ENCODE measurements at places on chromosomes 1 and 21. TPM values are rescaled to one million over a fixed set of nuclear protein-coding genes. Genes with fewer than 3 reads are reported as not detected.

DNA sequence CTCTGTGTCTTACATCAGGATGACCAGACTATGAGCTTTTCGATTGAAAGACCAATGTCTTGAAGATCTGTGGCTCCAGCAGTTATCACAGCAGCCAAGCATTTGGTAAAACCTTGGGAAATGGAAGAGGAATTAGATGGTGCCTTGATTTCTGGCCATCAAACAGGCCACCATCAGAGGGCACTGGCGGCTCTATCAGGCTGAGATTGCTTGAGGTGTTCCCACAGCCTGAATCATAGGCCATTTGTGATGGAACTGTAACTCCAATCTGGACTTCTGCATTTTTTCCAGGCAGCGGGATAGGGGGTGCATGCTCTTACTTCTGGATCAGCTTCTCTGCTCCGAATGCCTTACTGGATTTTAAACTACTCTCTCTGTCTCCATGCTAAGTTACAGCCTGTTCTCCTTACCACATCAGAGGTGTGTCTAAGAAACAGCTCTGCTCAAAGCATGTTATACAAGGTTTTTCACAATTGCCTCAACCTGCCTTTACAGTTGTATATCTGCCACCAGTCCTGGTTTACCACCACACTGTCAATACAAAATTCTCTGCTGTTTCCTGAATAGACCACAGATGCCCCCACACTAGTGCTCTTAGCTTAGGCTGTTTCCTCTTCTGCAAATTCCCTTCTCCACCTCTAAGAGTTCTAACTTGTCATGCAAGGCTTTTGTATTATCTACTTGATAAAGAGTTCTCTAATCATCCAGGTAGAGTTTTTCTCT, 180.9 kb downstream of the PTGER3 start:
- no peaks in the 10 kb centered on the region for H3K27me3 ChIP-seq
- H3K27ac ChIP-seq = no peak overlapping the region
- no peaks in the 10 kb centered on the region for H3K4me1 ChIP-seq
- H3K36me3 ChIP-seq = no peaks in the 10 kb centered on the region
- H3K4me3 ChIP-seq = no peak overlapping the region
- no peak for DNase-seq

DNA sequence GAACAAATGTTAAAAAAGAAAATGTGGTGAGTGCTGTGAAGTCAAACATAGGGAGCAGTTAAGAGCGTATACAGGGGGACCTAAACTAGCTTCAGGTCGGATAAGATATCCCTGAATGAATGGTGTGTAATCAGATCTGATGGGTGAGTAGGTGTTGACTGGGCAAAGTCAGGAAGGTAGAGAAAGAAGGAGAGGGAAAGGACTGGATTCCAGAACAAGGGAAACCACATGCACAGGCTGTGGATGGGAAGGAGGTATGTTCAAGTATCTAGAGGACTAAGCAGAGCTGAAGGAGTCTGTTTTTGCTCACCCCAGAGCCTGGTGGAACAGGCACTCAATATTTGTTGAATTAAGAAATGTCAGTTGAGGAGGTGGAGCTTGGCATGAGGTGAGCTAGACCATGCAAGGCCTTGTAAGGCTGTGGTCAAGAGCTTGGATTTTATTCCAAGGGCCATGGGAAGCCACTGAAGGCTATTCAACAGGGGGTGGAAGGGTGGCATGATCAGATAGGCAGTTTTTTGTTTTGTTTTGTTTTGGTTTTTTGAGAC, 27.4 kb downstream of the MAP7D1 start:
- H3K27me3 ChIP-seq = no peaks in the 10 kb centered on the region
- DNase-seq = peak; percentile 87

- no peak for DNase-seq
- H3K27ac ChIP-seq = no peak overlapping the region
- no peaks in the 10 kb centered on the region for H3K27me3 ChIP-seq
- H3K4me1 ChIP-seq = peaks cover 14% of the 10 kb centered on the region
Observed at GRCh38 chr1:203048555-203049051, 22.3 kb downstream of the PPFIA4 start.

- H3K36me3 ChIP-seq = no peaks in the 10 kb centered on the region
- H3K4me1 ChIP-seq = peaks cover 10% of the 10 kb centered on the region
- H3K4me3 ChIP-seq = no peak overlapping the region
- no peak for DNase-seq
Observed at GRCh38 chr1:157403608-157404007, 148.7 kb downstream of the FCRL5 start.

DNA sequence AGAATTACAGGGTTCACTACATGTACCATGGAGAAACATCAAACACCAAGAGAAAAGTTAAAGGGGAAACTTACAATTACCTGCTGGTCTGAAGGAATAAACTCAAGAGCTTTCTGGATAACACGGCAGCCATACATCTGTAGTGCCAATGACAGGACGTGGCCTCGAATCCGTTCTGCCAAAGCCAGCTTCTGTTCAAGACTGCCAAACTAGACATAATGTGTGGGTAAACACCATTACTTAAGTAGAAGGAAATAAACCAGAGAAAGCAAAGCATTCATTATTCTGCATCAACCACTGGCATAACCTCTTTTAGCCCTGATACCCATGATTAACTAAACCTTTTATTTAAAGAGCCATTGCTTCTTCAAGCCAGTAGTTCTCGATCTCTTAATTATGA, 41.5 kb upstream of the SDC3 start:
- H3K27ac ChIP-seq = no peak overlapping the region
- peaks cover 41% of the 10 kb centered on the region for H3K36me3 ChIP-seq

GRCh38 chr1:196214866-196215265, 393.4 kb downstream of the KCNT2 start:
- H3K36me3 ChIP-seq = no peaks in the 10 kb centered on the region
- no peak overlapping the region for H3K4me3 ChIP-seq
- H3K4me1 ChIP-seq = no peaks in the 10 kb centered on the region
- no peak overlapping the region for H3K27ac ChIP-seq
- no peak for DNase-seq

GRCh38 chr21:26941421-26941820, 25.5 kb downstream of the ADAMTS5 start:
- no peaks in the 10 kb centered on the region for H3K27me3 ChIP-seq
- no peak overlapping the region for H3K27ac ChIP-seq
- H3K4me1 ChIP-seq = no peaks in the 10 kb centered on the region
- no peak overlapping the region for H3K4me3 ChIP-seq

The SRGAP2 gene
- 29.6 TPM for total RNA-seq

The AMY2A gene
- 8.4 TPM for total RNA-seq

The SYT6 gene
- total RNA-seq = 1.9 TPM
